ENCODE measurements at places on chromosomes 5 and 9. TPM values are rescaled to one million over a fixed set of nuclear protein-coding genes. Genes with fewer than 3 reads are reported as not detected.

DNA sequence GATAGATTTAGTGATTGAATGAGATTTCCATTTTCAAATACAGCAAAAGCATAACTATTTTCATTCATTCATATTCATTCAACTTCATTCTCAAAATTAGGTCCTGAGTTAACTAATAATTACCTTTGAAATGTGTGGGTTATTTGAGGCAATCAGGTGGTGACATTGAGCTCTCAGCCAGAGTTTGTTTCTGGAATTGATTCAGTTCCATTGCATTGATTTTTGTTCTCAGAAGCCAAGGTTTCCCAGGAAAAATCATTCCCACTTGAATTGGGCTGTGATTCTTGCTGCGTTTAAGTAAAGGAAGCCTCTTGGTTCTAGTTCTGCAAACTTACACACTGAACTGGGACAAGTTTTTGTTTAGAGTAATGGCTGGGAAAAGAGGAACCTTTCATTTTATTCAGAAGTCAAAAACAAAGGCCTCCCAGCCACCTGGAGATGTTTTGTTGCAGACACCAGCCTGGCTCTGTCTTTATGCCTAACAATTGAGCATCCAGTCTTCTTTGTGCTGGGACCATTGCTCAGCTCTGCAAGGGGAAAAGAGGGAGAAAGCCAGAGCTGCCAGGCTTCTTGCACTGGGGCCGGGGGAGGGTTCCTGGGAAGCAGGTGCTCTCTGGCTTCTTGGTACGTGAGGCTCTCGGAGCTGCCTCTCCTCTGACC lies 198.6 kb downstream of the TRIO start:
- no peak overlapping the region for H3K4me3 ChIP-seq
- H3K4me1 ChIP-seq = peaks cover 31% of the 10 kb centered on the region
- no peak for DNase-seq
- peaks cover 23% of the 10 kb centered on the region for H3K36me3 ChIP-seq
- peak overlapping the region; percentile 83 for H3K27ac ChIP-seq

DNA sequence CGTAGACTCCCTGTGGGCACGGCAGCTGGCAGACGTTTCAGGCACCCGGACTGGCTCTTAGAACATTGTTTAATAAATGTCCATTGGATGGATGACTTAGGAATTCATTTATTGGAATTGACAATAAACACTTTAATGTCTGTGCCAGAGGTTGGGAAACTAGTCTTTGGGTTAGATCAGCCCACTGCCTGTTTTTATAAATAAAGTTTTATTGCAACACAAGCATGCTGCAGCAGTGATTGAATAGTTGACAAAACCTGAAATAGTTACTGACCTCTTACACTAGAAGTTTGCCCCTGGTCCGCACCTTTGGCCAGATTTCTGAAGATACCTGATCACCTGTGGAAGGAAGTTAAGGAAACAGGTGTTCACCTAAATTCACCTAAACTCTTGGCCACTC lies 51.6 kb downstream of the DMRT1 start:
- no peak for DNase-seq
- no peak overlapping the region for H3K27ac ChIP-seq
- no peaks in the 10 kb centered on the region for H3K4me1 ChIP-seq
- peaks cover 23% of the 10 kb centered on the region for H3K27me3 ChIP-seq

- H3K27me3 ChIP-seq = no peaks in the 10 kb centered on the region
- no peaks in the 10 kb centered on the region for H3K4me1 ChIP-seq
- no peak overlapping the region for H3K27ac ChIP-seq
- DNase-seq = no peak
- H3K36me3 ChIP-seq = no peaks in the 10 kb centered on the region
- H3K4me3 ChIP-seq = no peak overlapping the region
Observed at GRCh38 chr5:32777733-32778132, 66.6 kb downstream of the NPR3 start.

DNA sequence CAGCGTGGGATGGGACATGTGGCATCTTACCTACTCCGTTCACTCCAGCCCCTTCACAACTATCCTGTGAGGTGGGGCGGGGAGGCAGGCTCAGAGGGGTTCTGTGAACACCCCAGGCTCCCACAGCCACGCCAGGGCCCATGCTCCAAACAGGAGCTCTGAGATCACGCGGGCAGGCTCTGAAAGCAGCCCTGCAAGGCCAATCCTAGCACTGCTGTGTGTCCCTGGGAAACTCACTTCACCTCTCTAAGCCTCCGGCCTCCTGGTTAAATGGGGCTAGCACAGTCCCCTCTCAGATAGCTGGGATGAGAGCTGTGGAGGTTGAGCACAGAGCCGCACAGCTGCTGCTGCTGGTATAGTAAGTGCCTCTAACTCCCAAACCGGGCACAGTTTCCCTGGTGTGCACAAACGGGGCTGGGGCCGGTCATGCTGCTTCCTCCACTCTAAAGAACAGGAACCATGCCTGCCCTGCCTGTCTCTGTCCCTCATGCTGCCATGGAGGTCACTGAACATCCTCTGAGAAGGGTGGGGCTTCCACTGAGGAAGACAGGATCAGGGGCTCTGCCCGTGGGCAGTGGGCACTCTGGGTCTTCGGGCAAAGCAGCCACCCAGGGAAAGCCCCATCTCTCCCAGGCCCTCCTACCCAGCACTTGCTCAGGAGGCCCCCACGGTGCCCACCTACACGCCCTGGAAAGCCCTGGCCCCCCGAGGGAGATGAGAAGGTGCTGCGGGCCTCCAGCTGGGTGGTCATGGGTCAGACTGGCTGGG lies 13.0 kb upstream of the ASS1 start:
- peaks cover 3% of the 10 kb centered on the region for H3K4me1 ChIP-seq
- no peak overlapping the region for H3K4me3 ChIP-seq
- no peak for DNase-seq
- peaks cover 33% of the 10 kb centered on the region for H3K27me3 ChIP-seq
- no peaks in the 10 kb centered on the region for H3K36me3 ChIP-seq

PCAT7 gene
- total RNA-seq = 8.6 TPM

All from neural crest cell (in vitro differentiated cells).